ENCODE measurements at places on chromosomes 1 and 21. TPM values are rescaled to one million over a fixed set of nuclear protein-coding genes. Genes with fewer than 3 reads are reported as not detected.
A peak's percentile ranks its signal among the peaks of the same experiment; 100 is the strongest.

Gene HCRTR1
- 1.8 TPM for total RNA-seq

Gene GOLT1A
- total RNA-seq = not detected

Gene TRIM67
- total RNA-seq = 0.13 TPM

Gene TRAF3IP3
- total RNA-seq = 1.0 TPM

Gene HSPG2
- 553 TPM for total RNA-seq

Gene FCER1G
- total RNA-seq = 44.6 TPM

Gene AKR7A3
- total RNA-seq = 0.50 TPM

Gene PDC
- total RNA-seq = not detected

Gene PLA2G4A
- total RNA-seq = 3.0 TPM

Gene JUN
- total RNA-seq = 77.7 TPM

Gene SAMD11
- 18.0 TPM for total RNA-seq

Gene TNFSF4
- total RNA-seq = 2.8 TPM

Gene AK5
- 0.97 TPM for total RNA-seq

Gene KCTD3
- 66.0 TPM for total RNA-seq

- no peak for DNase-seq
Measured at GRCh38 chr1:156599811-156600210, 1.5 kb downstream of the GPATCH4 start.

- DNase-seq = no peak
Measured at GRCh38 chr1:18347559-18347958, 133.2 kb upstream of the KLHDC7A start.

GRCh38 chr1:76285578-76286135 lies 211.1 kb downstream of the ST6GALNAC3 start:
- DNase-seq = no peak

DNA sequence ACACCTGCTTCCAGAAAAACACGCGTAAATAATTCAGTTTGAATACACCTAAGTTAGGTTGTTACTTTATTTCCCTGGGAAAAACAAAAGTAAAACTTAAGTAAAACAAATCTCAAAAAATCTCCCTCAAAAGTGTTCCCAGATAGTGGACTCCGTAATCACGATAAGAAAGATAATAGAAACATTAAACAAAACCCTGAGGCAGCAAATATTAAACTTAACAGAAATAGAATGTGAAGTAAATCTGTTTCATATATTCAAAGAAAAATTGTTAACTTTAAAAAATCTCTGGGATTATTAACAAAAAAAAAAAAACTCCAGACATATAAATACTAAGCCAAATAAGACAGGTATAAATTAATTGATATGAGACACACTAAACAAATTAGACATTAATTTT lies 743.2 kb upstream of the NCAM2 start:
- DNase-seq = no peak

GRCh38 chr1:193415256-193415655 lies 228.8 kb upstream of the B3GALT2 start:
- no peak for DNase-seq

DNA sequence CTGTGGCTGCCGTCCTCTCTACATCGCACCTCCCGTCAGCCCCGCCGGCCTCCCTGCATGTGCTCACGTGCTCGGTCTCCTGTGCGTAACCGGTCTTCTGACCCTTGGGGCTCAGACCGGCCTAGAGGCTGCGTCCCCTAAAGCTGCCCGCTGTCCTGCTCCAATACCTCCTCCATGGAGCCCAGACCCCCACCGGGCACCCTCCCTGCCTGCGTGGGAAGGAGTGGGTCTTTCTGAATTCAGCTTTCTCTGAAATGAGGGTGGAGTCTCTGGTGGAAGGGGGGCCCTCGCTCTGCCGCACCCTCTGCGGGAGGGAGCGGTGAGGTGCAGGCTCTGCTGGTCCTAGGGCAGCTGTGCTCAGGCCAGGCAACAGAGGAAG lies 18.7 kb upstream of the POFUT2 start:
- DNase-seq = no peak

- peak; percentile 86 for DNase-seq
Measured at GRCh38 chr1:7298749-7299151, 472.3 kb upstream of the VAMP3 start.

DNA sequence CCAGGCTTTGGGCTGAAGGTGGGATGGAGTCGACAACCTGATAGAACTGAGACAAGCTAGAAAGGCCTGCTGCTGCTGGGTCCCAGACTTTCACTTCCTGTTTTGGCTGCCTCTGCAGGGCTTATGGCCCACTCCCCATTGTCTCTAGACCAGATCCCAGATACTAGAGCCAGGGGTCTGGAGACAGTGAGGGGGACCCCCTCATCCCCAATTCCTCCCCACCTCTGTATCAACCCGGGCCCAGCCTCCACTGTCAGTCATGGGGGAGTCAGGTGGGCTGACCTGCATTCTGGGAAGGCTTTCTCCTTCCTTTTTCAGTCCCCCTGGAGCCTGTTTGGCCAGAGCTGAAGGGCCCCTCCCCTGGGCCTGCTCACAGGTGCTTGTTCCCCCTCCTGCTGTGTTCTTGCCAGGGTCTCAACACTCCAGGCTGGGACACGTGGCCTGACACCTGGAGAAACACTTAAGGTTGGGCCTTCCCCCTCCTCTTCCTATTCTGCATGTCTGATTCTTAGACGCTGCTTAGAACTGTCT lies 18.0 kb upstream of the ETV3L start:
- DNase-seq = no peak

DNA sequence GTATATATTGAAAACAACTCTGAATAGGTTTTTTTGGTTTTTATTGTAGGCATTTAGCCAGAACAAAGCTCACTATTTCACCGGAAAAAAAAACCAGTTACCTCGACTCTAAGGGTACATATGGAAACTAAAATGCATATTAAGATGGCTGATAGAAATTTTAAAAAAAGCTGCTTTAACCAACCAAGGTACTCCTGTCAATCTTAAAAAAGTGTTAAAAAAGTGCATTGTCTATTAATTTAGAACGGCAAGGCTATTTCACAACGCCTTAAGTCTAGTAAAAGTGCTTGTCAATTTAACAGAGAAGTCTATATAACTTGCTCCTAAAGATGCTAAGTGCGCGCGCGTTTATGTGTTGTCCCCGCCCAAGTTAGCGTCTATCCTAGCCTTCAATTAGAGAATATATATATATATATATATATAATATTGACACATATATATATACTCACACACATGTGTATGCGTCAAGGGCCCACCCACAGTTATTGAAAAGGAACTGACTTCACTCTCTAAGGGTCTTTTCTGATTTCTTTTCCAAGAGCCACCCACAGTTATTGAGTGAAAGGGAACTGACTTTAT lies 934 bp downstream of the ASPM start:
- DNase-seq = no peak

GRCh38 chr21:45376459-45377324 lies 28.3 kb upstream of the COL18A1 start:
- DNase-seq = no peak

DNA sequence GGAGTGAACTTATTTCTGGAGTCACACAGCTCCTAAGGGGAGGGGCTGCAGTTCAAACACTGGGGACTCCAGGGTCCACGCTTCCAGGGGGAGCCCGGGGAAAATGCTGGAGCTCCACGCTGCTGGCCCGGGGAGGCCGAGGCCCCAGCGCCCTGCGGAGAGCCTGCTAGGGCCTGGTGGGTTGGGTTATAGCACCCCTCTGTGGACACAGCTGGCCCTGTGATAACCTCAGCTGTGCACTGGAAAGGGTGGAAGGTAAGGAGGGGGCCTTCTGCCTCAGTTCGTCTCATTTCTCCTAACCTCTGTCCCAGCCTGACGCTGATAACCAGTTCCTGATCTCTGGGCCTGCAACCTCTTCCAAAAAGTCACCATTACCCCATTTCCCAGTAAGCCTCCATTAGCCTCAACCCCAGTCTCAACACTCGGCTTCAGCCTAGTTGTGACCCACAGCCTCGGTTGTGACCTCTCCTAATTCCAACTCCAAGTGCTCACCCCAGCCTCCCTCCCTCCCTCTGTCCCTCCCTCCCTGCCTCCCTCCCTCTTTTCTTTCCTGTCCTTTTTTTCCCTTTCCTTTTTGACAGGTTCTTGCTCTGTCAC lies 7.1 kb downstream of the NBL1 start:
- DNase-seq = no peak

DNA sequence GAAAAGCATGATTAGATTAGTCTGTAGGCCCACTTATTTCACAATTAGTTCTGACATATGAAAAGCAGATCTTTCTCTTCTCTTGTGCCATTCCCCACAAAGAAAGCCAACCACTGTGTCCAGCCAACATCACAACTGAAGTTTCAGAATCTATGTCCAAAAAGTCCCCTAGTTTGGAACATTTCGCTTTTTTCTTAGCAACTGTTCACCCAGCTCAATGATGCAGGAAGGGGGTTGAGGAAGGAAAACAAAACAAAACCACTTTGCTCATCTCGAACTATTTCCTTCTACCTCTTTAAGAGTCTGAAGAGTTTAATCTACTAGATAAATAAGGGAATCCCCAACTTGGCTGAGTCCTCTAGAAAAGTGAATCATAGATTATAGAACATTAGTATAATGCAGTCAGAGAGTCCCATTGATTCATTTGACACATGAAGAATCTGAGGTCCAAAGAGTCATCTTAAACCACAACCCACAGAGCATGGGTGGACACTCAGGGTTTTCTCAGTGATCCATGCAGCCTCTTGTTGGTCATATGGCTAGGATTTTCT lies 159.3 kb upstream of the SGIP1 start:
- DNase-seq = no peak

DNA sequence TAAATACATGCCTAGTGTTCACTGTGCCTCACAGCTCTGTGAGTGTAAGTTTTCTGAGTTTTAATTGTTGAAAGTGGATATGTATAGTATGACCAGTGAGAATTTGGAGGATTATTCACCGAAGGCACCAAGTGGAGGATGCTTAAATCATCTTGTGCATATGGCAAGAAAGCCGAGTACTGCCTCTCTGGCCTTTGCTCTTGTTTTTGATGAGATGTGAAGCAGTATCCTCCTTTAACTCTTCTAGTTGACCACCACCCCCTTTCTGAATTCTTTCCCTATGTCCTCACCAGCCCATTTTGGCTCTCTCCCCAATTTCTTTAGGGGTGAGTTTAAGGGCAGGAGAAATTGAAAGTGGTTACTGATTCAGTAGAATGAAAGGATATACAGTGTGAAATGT lies 130.4 kb downstream of the SYT2 start:
- no peak for DNase-seq

DNA sequence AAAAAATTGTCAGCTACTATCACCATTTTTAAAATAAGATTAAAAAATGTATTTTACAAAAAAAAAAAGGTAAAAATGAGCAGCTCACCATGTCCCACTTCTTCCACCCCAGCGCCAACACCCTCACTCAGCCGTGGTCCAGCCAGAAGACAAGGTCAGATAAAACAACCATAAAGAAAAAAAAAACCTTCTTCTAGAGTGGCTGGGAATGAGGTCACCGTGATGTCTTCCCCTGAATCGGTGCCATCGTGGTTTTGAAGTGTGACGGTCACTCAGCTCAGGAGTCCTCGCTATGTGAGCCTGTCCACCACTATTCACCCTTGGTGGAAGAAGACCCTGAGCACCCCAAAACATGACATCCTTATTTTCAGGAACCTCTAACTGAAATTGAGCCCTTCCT lies 38.1 kb downstream of the B3GALT5 start:
- DNase-seq = no peak

DNA sequence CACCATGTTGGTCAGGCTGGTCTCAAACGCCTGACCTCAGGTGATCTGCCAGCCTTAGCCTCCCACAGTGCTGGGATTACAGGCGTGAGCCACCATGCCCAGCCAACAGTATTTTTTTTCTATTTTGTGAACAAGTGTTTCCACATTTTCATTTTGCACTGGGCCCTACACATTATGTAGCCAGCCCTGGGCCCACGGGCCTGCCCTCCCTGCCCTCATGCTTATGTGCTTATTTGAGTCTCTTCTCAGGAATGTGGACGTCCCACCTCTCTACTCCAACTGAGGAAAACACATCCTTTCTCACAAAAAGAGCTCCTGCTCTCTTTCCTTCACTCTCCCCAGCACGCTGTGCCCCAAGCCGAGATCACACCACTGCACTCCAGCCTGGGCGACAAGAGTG lies 13.5 kb upstream of the ZBED6 start:
- no peak for DNase-seq

DNA sequence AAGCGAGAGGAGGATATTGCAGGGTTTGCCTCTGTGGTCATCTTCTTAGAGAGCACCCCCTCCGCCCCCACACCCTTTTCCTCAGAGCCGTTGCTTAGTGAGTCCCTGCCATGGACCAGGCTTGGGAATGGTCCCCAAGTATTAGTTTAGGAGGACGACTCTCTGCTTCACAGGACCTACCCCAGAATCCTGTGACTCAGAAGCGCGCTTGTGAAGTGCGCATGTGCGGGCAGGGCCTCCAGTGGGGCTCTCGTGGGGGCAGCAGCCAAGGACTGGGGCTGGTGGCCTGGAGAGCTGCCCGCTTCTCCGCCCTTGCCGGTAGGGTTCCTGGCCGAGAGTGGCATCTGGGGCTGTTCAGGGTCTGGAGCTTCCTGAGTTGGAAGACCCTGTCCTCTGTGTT lies 37.3 kb upstream of the HMGN1 start:
- no peak for DNase-seq

GRCh38 chr21:42593007-42593814 lies 60.2 kb upstream of the PDE9A start:
- DNase-seq = no peak

- no peak for DNase-seq
Measured at GRCh38 chr1:62989497-62989896, 205.6 kb downstream of the ATG4C start.

DNA sequence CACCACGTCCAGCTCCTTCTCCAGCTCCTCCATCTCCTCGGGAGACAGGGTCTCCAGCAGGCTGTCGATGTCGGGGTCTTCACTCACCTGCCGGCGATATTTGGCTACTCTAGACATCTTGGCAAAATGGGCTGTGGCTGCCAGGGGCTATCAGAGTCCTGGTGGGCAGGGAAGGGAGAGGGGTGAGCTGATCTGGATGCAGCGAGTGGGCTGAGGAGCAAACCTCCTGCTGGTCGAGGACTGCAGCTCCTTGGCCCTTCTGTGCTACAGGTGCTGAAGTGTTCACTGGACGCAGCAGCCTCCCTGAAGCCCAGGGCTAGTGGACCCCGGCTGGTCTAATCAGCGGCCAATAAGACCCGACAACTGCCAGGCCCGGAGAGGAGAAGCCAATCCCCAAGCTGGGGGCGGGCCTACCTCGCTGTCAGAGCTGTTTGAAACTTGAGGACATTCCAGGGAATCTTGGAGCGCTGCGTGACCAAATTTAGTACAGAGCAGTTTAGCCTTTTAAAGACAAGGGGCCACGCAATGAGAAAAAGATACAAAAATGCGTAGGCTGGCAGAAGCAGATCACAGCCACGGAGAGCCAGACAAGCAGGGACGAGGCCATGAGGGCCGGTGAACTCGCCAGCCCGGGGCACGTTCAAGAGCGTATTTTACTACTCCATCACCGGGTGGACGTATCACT lies at the start of gene LMOD1:
TSS of gene LMOD1 (minus strand) at position 325 of the 685 bp plus-strand sequence. CDS start at position 117, 208 bp downstream.
- DNase-seq = peak; percentile 97

- no peak for DNase-seq
Measured at GRCh38 chr21:31107176-31107785, 69.0 kb upstream of the KRTAP19-8 start.

DNA sequence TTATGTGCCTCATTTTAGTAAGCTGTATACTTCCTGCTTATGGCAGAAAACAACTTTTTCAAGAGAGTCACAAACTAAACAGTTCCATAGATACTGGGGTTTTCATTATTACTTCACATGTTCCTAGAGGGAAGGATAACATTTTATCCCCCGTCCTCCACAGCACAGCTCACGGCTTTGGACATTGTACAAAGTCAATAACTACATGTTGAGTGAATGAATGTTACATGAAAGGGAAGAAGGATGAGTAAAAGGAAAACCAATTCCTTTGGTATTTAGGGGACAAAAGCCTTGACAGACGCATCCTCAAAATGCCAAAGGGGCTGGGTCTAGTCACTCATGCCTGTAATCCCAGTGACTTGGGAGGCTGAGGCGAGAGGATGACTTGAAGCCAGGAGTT lies 14.8 kb downstream of the PI4KB start:
- DNase-seq = no peak

GRCh38 chr1:55833529-55834091 lies 618.4 kb upstream of the USP24 start:
- DNase-seq = no peak

Data from esophagus muscularis mucosa (tissue), 4 donors.